NCI-H460 (cell line): ENCODE measurements at places on chromosomes 5 and 9.

DNA sequence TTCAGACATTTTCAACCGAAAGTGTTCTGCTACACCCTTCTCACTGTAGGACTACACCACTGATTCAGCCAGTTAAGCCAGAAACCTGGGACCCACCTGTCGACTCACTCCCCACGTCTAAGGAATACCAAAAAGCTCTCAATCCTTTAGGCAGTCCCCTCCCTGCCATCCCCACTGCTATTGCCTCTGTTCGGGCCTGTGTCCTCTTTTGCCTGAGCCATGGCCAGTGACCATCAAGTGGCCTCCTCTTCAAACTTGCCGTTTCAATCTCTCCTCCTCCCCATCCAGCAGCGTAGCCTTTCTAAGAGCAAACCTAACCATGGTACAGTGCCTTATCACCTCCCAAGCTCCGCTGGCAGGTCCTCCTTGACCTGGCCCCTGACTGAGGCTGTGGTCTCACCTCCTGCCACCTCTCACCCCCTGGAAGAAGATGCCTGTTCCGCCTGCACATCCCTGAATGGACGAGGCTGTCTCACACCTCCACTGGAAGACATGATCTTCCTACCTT, 64.1 kb downstream of the GALNT12 start:
- no peak for DNase-seq

DNA sequence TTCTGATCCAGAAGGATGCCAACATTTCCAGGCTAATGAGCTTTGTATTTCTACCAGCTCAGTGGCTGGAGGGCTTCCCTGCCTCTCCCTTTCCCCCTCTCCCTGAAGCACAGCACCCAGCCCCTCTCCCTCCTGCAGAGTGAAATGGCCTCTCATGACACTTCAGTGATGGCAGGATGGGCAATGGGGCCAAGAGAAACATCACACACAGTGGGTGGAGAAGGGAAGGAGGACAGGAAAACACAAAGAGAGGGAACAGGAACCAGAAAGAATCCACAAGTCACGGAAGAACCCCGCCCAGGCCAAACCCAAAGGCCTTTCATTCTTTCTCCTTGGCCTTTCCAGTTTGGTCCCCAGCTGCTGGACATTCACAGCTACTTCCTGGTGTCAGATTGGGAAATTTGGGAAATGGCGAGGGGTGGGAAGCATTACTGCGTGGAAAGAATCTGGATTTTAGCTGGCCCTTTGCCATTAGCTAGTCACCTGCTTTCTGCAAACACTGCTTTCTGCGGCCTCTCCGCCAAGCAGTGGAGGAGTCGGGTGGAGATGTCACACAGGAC, 82.6 kb downstream of the GLDC start:
- peak; percentile 40 for DNase-seq

- no peak for DNase-seq
Measured at GRCh38 chr5:113212244-113212920, 222.4 kb downstream of the TSSK1B start.

GRCh38 chr9:128634651-128635262, 21.9 kb downstream of the DYNC2I2 start:
- no peak for DNase-seq

DNA sequence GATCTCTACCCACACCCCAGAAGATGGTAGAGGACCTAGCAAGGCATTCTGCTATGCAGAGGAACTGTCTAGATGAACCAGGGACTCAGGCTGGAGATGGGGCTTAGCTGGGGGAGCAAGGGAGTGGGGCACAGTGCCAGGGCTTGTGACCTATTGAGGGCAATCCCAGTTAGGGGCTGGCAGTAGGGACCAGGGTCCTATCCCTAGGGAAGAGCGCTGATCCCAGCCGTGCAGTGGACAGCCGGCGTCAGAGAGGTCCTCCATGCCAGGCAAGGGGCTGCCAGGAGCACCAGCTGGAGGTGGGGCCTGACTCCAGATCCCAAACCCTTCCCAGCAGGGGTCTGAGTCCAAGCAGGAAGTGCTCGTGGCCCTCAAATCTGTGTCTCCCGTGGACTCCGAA, 52.7 kb upstream of the NEURL1B start:
- DNase-seq, result no peak
